ENCODE measurements at places on chromosomes 7 and 10. TPM values are rescaled to one million over a fixed set of nuclear protein-coding genes. Genes with fewer than 3 reads are reported as not detected.

The KEL gene
- 1.1 TPM for polyA plus RNA-seq

The STAG3 gene
- 13.3 TPM for polyA plus RNA-seq

- DNase-seq: peak; percentile 22
These were observed 8.4 kb upstream of the BMPR1A start for GRCh38 chr10:86747796-86748581.

GRCh38 chr10:121914661-121915060 lies 13.2 kb downstream of the ATE1 start:
- no peak for DNase-seq

DNA sequence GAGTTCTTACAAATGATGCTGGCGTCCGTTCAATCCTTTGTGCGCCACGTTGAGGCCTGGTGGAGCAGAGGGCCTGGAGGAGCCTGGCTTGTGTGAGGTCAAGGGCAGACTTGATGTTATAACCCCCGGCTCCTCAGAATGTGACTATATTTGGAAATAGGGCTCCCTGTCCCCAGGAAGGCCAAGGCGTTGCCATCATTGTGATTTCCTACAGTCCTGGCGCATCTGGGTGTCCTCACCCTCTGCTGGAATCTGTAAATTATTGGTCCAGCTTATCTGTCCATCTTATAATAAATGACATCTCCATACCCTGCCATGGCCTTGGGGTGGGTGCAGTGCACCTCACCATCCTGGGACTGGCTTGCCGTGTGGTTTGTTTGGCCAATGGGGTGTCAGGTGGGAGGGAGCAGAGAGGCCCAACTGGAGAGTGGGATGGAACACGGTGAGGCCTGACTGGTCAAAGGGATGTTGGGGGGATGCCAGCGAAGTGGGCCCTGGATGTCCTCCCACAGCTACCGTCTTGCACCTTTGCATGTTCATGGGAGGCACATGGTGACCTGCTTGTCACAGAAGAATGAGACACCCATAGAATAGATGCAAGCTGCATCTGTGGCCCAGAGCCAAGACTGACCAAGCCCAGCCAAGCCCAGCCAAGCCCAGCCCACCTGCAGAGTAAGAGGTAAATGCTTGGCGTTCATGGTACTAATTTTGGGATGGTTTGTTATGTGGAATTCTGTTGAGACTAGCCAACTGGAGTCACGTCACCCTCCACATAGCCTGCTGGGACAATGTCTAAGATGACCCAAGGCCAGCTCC lies 11.1 kb upstream of the LRRC27 start:
- DNase-seq: no peak

- DNase-seq: no peak
These were observed 68.5 kb downstream of the CDC14C start for GRCh38 chr7:48992816-48993215.

DNA sequence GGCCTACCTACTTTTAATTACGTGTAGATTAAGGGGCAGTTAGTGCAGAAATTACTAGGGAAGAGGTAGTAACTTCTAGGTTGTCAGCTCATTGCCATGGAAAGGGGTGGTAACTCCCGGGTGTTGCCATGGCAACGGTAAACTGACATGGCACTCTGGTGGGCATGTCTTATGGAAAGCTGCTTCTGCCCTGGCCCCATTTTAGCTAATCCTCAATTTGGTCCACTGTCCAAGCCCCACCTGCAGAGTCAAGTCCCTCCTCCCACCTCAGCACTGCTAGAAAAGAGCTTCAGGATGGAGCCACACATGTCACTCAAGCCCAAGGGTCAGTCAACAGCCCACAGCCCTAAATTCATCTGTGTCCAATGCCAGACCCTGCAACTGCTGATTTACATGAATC lies 7.5 kb upstream of the ZKSCAN1 start:
- no peak for DNase-seq

All from muscle of back (tissue), 13 donors.